ENCODE measurements at places on chromosomes 2 and 18.

- no peak for DNase-seq
Observed at GRCh38 chr18:77359561-77360314, 110.1 kb downstream of the GALR1 start.

DNA sequence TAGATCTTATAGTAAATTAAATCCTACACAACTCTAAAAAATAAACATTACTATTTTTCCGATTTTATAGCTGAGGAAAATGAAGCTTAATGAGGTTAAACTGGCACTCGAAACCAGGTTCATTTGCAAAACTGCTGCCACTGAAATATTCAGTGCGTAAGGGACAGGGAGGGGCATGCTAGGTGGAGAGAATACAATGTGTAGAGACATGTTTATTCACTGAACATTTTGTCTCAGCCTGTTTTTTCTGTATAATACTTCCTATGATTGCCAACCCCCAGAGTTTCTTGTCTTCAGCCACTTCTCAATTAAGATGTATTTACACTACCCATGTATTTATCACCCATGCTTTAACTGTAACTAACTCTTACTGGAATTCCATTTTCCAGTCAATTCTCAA, 31.6 kb upstream of the ZNF804A start:
- DNase-seq: no peak

GRCh38 chr18:9334973-9335696, 562 bp downstream of the TWSG1 start:
- DNase-seq: peak; percentile 63

GRCh38 chr2:84972207-84972783, 1.3 kb downstream of the KCMF1 start:
- peak; percentile 57 for DNase-seq

GRCh38 chr2:100682536-100682935, 119.7 kb downstream of the PDCL3 start:
- DNase-seq: no peak

- no peak for DNase-seq
Observed at GRCh38 chr2:45713136-45713535, 61.7 kb downstream of the PRKCE start.

All from ELR (cell line).